ENCODE measurements at places on chromosomes 1 and 21.

GRCh38 chr1:239516579-239516978 is 130.2 kb downstream of the CHRM3 start:
- no peak for DNase-seq

GRCh38 chr1:43914576-43915525 is 18.8 kb upstream of the ARTN start:
- DNase-seq = no peak

DNA sequence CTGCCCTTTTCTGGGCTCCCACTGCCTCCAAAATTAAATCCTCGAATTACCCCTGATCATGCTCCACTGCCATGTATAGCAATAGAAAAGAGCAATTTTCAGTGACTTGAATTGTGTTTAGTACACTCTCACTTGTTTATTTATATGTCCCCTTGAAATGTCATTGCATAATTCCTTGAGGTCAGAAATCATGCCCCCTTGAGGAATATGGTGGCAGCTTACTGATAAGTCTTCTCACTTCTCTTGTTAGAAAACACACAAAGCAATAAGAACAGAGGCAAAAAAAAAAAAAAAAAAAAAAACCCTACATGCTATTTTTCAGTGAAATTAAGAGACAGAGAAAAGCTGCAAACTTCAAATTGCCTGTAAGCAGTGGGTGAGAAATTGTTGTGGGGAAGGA is 37.5 kb downstream of the GPR88 start:
- DNase-seq = no peak

GRCh38 chr1:93960641-93961147 is 51.5 kb upstream of the GCLM start:
- DNase-seq = no peak

DNA sequence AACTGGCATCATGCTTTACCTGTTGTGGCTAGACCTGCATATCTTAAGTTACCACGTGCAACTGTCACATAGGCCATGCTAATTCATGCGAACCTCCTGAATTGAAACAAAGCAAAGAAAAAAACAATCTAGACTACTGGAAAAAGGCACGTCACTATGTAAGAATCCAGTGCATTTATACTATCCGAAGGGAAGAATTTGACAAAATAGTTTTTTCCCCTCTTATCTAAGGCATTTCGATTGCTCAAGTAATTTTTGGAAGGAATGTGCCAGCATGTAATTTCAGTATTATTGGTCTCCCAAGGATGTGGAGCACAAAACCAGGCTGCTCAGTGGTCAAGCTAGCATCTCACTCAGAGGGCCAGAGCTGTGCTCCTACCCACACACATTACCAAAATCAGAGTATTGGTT is 31.5 kb upstream of the C1orf198 start:
- DNase-seq = no peak

DNA sequence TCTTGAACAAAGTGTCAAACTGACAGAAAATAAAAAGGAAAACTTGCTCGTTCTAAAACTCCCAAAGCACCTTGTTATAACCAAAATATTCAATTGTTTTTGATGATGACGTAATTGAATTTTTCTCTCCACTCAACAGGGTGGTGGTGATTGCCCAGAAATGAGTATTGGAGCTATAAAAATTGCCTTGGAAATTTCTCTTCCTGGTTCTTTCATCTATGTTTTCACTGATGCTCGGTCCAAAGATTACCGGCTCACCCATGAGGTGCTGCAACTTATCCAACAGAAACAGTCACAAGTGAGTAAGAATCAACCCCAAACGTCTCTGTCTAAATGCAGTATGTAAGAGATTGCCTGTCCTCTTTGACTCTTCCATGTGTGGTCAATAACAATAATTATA is 130.1 kb downstream of the HMCN1 start:
- no peak for DNase-seq
